ENCODE measurements at places on chromosomes 13 and 19.
A peak's percentile ranks its signal among the peaks of the same experiment; 100 is the strongest.

- no peak for DNase-seq
Measured at GRCh38 chr13:74466020-74466419, 331.8 kb upstream of the KLF12 start.

DNA sequence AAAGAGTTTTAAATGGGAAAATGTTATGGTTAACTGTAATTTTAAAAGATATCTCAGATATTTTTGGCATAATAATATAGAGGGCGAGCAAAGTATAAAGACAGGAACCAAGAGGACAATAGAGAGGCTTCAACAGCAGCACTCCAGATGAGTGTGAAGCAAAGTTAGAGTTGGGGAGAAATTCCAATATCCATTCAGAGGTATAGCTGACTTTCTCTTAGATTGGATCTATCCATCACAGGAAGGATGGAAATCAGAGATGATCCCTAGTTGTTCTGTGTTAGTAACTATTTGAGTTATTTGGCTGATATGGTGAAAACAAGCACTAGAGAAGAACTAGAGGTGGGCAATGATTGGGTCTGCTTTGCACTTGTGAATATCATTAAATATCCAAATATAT, 786.0 kb upstream of the KLHL1 start:
- no peak for DNase-seq

- no peak for DNase-seq
Measured at GRCh38 chr19:33133438-33134031, 1.6 kb downstream of the WDR88 start.

DNA sequence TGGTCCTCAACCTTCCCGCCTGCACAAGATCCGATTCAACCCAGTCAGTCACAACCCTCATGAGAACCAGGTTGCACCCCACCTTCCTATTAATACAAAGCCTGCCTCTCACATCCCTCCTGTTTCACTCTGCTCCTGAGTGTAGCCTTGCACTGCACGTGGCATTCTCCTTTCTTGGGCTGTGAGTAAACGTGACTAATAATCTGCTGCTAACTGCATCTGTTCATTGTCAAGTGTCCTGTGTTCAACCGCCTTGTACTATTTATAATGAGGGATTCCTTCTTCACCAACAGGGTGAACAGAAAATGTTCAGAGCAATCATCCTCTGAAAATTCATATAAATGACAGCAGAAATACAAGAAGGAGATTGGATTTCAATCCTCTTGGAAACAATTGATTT, 1608.2 kb downstream of the SLITRK5 start:
- DNase-seq = no peak

DNA sequence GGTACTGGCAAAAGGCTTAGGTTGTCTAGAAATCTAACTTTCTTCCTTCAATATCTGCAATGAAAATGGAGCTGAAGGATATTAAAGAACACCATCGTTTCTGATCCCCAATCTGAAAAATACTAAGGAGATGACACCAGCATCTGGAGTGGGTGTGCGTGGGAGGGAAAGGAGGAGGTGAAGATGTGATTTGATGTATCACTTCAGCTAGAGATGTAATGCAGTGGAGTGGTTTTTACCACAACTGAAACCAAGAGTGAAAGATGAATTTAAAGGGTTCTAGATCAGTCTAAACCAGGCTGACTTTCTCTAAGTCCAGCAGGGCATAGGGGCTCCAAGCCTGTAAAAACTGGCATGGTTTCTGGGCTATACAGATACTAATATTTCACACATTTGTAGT, 148.4 kb downstream of the AKAP11 start:
- DNase-seq = peak; percentile 37

DNA sequence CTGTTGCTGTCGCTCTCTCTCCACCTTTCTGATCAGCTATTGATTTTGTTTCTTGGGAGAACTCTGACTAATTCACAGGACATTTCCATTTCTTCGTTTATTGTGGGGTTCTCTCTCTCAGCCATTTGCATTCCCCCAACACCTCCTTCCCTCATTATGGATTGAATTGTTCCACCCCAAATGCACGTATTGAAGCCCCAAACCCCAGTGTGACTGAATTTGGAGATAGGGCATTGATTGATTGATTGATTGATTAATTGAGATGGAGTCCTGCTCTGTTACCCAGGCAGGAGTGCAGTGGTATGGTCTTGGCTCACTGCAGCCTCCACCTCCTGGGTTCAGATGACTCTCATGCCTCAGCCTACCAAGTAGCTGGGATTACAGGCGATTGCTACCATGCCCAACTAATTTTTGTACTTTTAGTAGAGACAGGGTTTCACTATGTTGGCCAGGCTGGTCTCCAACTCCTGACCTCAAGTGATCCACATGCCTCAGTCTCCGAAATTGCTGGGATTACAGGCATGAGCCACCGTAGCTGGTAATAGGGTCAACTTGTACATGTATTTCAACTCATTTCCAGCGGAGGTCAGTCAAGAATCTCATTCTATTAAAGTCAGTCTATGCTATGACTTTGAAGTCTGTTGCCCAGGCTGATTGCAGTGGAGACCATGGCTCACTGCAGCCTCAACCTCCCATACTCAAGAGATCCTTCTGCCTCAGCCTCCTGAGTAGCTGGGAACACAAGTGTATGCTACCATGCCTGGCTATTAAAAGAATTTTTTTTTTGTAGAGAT, 13.6 kb downstream of the NFILZ start:
- DNase-seq = no peak

- DNase-seq = no peak
Measured at GRCh38 chr19:55097864-55098715, 19.3 kb downstream of the PPP1R12C start.

- DNase-seq = no peak
Measured at GRCh38 chr19:7078008-7078407, 8.5 kb downstream of the ZNF557 start.

DNA sequence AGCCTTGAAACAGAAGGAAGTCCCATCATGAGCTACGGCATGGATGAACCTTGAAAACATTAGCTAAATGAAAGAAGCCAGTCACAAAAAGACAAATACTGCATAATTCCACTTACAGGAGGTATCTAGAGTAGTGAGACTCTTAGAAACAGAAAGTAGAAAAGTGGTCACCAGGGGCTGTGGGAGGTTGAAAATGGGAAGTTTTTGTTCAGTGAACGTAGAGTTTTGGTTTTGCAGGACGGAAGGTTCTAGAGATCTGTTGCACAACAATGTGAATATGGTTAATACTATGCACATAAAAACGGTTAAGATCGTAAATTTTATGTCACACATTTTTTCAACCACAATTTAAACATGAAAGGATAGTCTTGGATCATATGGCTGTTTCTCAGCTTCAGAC, 11.9 kb upstream of the SLC10A2 start:
- DNase-seq = no peak

DNA sequence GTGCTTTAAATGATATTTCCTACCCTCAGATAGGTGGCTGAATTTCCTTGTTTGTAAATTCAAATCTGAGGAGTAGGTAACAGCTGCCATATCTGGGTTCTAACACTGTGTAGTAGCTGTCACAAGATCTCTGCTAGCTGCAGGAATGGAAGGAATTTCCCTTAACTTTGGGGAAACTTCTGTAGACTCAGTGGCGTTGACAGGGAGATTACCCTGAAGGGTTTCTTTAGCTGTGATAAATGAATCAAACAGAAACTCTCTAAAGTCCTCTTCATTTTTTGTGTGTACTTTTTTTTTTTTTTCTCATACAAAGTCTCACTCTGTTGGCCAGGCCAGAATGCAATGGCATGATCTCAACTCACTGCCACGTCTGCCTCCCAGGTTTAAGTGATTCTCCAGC, 5.3 kb upstream of the EPSTI1 start:
- no peak for DNase-seq

- no peak for DNase-seq
Measured at GRCh38 chr19:32471095-32471494, 65.5 kb downstream of the DPY19L3 start.

DNA sequence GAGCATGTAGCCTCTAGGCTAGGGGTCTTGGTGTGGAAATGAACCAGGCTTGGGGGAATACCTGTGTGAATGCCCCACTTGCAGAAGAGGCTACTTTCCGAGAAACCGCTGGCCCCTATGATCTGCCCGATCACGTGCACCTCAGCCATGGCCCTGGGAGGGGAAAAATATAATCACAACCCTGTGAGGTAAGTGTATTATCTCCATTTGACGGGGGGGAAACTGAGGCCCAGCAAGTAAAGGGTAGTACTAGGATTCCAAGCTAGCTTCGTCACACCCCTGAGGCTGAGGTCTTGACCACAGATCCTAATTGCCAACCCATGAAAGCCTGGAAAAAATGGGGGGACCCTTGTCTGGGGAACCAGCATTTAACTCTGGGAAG, 587 bp downstream of the B9D2 start:
- DNase-seq = no peak

- no peak for DNase-seq
Measured at GRCh38 chr13:108425056-108425455, 155.5 kb downstream of the TNFSF13B start.

DNA sequence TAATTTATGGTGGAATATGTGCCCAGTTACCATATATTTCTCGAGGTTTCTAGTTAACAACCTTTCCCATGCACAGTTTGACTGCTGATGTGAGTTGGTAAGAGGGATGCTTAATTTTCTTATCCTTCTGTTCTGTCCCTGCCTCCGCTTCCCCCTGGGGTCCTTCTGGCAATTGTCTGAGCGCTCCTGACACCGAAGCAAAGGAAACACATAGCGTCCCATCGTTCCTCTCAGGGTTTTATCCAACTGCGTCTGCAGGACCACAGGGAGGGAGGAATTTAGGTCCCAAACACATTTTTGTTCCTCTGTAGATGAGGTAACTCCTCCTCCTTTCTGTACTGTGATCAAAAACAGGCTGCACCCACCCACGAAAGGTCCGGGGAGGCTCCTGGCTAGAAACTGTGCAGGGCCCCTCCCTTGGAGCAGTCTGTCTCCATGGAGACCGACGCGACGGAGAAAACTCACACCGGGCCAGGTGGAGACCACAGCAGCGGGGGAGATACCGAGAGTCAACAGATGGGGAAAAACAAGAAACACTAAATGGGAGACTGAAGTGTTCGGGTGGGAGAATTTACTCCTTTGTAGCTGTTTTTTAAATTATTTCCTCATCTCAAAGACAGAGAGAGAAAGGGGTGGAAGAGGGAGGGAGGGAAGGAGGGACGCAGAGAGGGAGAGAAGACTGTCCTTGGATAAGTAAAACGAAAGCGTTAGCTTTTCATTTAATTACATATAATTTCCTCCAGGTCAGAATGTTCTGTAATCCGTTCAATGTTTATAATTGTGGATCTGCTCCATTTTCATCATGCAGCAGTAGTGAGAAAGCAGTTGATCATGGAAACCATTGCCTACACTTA, 191.8 kb upstream of the NBEA start:
- DNase-seq = no peak

DNA sequence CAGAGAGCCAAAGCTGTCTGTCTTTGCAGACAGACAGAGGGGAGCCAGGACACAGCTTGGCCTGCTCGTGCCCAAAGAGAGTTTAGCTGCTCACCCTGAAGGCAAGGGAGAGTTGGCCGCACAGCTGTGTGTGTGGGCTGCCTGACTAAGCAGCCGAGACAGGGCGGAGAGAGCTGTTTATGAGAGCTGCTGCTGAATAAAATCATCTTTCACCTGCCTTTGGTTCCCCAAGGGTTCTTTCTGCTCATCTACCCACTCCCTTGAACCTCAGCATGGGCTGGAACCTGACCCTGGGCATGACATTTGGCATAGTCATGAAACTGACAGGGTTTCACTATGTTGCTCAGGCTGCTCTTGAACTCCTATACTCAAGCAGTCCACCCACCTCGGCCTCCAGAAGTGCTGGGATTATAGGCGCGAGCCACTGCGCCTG, 98.2 kb downstream of the RBM26 start:
- no peak for DNase-seq

DNA sequence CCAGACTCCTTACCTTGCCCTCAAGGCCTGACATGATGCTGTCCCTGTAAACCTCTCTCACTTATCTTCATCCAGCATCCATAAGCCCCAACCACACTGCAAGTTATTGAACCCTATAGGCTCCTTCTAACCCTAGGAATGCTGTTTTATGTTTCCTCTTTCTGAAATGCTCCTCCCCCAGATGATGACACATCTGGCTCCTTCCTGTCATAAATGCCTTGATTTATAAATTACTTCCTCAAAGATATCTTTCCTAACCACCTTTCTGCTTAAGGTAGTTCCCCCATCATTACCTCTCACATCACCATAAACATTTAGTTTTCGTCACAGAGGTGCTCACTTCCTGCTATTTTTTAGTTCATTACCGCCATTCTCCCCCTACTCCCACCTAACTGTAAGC, 12.3 kb downstream of the RUBCNL start:
- DNase-seq = no peak

DNA sequence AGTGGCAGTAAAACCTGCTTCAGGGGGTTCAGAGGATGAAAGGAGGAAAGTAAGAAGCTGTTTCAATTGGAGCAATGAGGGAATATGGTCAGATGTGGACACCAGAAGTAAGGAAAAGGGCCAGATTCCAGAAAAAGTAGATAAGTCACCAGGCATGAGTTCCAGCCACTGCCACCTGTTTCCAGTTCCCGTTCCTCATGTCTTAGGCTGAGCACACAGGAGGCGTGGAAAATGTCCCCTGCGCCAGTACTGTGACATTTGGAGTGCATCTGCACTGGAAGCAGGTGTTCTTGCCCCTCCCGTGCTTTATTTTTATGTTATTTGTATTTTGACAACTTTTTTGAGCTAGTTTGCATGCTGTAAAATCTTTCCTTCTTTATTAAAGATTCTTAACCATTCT, 25.3 kb downstream of the LMO7 start:
- no peak for DNase-seq

DNA sequence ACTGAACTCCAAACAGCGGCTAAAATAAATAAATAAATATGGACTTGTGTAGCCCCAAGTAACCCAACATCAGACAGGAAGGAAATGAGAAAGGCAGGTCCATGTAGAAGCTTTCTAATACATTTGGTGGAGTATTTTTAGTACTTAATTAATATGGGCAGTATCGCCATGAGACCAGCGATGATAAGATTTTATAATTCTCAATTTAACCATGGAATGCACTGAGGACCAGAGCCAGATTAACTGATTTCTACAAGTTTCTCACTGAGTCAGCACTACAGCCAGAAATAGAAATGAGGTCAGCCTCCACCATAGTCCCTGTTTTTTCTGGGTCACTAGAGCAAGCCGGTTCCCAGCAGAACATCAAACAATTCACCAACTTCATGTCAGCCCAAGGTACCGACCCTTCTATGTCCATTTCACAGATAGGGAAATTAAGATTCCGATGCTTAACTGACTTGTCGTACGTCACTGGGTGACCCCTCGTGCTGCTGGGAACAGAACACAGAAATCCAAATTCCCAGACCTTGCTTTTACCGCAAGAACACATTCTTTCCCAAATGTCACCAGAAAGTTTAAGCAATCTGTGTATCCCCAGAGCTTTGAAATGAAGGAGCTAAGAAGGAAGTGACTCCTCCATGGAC, 90.4 kb downstream of the COL4A1 start:
- DNase-seq = no peak
